ENCODE measurements at places on chromosomes 2 and 18.

GRCh38 chr2:66334237-66335029 is 100.5 kb upstream of the MEIS1 start:
- DNase-seq = no peak

- no peak for DNase-seq
These were observed 30.1 kb downstream of the CAB39 start for GRCh38 chr2:230742781-230743180.

GRCh38 chr2:106085181-106085940 is 108.7 kb downstream of the UXS1 start:
- peak; percentile 64 for DNase-seq

- peak; percentile 68 for DNase-seq
These were observed 3.1 kb upstream of the MATN3 start for GRCh38 chr2:20015482-20016083.

DNA sequence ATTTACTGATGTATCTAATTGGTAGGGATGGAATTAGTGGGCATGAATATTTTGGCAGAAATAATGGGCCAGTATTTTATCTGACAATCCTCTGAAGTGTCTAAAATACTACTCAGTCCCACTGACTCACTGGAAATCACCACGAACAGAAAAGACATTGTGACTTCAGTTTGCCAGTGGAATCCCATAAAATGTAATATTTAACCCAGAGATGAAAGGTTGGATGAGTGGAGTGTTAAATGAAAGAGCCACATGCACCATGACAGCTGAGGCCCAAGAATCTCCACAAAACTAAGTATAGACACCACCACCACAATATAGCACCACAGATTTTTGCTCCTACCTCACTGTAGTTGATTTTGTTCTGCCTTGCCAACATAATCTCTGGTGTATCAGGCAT is 103.9 kb downstream of the NEB start:
- peak; percentile 24 for DNase-seq

DNA sequence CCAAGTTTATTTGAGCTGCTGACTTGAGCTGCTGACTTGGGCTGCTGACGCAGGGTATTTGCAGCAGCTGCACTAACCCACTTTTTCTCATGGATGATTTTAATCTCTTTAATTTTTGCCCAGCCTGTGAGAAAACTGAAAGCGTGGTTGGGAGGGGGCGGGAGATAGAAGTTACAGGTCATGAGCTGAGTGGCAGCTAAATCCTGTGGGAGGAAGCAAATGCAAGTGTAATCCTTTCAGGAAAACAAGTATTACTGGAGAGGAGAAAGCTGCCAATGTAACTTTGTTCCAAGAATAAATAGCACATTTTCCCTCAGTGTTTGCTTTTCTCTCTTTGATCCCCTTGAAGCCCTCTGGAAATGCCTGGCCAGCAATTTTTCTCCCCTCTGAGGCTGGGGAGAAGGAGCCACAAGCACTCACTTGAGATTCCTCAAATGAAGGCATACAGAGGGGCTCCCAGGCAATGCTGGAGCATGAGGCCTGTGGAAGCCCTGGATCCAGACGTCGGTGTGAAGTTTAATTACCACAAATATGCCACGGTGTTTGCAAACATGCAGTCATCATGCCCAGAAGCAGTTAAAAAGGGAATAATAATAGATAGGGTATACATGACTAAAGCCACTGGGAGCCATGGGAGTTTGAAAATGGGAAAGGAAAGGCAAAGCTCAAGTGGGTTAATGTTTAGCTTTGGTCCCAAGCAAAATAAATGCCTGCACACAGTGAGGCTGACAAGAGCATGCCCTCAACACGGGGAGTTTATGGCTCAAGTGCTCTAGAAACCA is 10.4 kb upstream of the EVA1A start:
- DNase-seq = peak; percentile 51

- DNase-seq = peak; percentile 80
These were observed 19.6 kb downstream of the TUBB6 start for GRCh38 chr18:12327510-12328178.

DNA sequence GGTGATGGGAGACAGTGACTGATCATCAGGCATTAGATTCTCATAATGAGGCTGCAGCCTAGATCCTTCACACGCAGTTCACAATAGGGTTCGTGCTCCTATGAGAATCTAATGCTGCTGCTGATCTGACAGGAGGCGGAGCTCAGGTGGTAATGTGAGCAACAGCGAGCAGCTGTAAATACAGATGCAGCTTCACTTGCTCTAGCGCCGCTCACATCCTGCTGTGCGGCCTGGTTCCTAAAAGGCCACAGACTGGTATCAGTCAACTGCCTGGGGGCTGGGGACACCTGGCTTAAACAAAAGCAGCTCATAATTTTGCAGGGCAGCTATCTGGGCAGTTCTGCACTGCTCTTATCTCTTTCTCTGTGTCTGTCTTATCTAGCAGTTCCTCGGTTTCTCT is 20.4 kb upstream of the CD226 start:
- no peak for DNase-seq

DNA sequence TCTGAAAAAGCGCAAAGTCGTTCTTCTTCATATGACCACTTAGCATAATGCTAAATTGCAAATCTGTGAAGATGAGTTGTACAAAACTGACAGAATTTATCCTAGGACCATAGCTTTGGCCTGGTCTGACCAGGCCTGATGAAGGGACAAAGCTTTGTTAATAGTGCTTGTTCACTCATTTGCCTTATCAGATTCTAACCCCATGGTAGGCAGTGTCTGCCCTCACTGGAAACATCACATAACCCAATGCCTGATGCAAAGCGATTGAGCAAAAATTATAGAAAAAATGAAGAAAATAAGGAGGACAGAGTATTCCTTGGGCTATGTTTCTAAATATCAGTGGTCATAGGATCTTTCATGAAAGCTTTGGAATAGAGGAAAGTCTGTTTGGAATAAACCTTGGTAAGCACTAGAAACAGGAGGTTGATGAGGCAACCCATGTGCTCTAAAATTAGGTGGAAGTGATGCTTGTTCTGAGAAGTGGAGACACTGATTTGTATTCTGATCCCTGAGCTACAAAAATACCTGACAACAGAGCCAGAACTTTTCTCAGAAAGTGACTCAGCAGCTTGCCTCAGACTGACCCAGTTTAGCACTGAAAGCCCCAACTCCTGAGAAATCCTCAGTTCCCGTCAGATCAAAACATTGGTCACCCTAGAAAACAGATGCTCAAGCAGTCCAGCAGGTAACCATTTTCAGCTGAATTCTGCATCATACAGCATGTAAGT is 131.4 kb upstream of the MAPRE2 start:
- DNase-seq = no peak

GRCh38 chr18:24227977-24228666 is 89.3 kb downstream of the CABYR start:
- DNase-seq = no peak

GRCh38 chr2:24971286-24971535 is 544 bp downstream of the DNAJC27 start:
- peak; percentile 47 for DNase-seq

GRCh38 chr2:177797808-177798207 is 274.8 kb downstream of the PDE11A start:
- DNase-seq = no peak

DNA sequence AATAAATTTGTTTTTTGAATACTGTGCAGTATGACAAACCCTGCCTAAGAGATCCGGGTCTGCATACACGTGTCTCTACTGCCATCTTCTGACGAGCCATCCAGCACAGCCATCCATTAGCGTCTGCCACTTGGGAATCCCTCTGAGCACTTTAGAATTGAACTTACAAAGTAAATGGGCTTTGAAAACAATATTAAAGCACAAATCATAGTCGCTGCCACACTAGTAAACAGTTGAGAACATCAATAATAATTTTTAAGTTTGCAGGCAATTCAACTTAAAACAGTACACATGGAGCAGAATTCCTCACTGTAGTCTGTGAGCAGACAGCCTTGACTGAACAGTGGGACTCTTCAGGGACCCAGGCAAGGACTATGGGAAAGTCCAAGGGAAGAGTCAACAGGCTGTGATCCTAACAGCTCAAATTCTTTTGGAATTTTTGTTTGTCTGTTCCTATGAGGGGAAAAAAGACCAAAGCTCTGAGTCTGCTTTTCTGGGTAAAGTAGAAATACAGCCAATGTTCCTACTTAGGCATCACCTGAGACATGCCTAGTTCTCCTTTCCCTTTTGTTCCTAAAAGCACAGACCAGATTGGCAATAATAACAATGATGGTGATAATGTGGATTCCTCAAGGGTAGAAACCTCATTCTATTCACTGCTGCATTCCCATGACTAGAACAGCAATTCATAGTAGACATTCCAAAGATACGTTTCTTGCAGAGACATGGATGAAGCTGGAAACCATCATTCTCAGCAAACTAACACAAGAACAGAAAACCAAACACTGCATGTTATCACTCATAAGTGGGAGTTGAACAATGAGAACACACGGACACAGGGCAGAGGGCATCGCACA is 92.9 kb downstream of the MREG start:
- peak; percentile 83 for DNase-seq

Measured in hepatocyte (in vitro differentiated cells).